Prostate gland (tissue), 2 donors: ENCODE measurements at places on chromosomes 2 and 18. TPM values are rescaled to one million over a fixed set of nuclear protein-coding genes. Genes with fewer than 3 reads are reported as not detected.

- DNase-seq, result peak; percentile 12
- H3K27ac ChIP-seq, result no peak overlapping the region
- H3K4me3 ChIP-seq, result no peak overlapping the region
- H3K36me3 ChIP-seq, result no peaks in the 10 kb centered on the region
Observed at GRCh38 chr2:149612122-149612521, 24.5 kb upstream of the MMADHC start.

- H3K4me1 ChIP-seq, result no peaks in the 10 kb centered on the region
- H3K27me3 ChIP-seq, result no peaks in the 10 kb centered on the region
- H3K27ac ChIP-seq, result peak overlapping the region; percentile 90
- no peaks in the 10 kb centered on the region for H3K36me3 ChIP-seq
- H3K4me3 ChIP-seq, result peak overlapping the region; percentile 82
Observed at GRCh38 chr18:7567474-7568425, 634 bp downstream of the PTPRM start.

- no peak overlapping the region for H3K27ac ChIP-seq
- no peaks in the 10 kb centered on the region for H3K27me3 ChIP-seq
- no peak for DNase-seq
- H3K36me3 ChIP-seq, result no peaks in the 10 kb centered on the region
Observed at GRCh38 chr2:158021226-158021625, 80.5 kb upstream of the UPP2 start.

NHEJ1 gene
- 15.2 TPM for total RNA-seq

EML6 gene
- 0.46 TPM for total RNA-seq

FAM228A gene
- 0.55 TPM for total RNA-seq
